Subcutaneous preadipocyte (primary cell): ENCODE measurements at places on chromosomes 2 and 18. TPM values are rescaled to one million over a fixed set of nuclear protein-coding genes. Genes with fewer than 3 reads are reported as not detected.

Gene DNER
- 0.73 and 3.1 TPM in 2 replicates for total RNA-seq

Gene CDH19
- total RNA-seq: not detected in 2 replicates

Gene TIGD1
- 5.9 and 7.0 TPM in 2 replicates for total RNA-seq

Gene NEU2
- total RNA-seq: not detected in 2 replicates

Gene FIGN
- 1.1 and 1.6 TPM in 2 replicates for total RNA-seq

Gene EFR3B
- 0.37 and 0.39 TPM in 2 replicates for total RNA-seq

Gene MALL
- 4.7 and 8.8 TPM in 2 replicates for total RNA-seq

Gene ZC3H8
- 9.4 and 12.5 TPM in 2 replicates for total RNA-seq

Gene LIMS4
- 1.5 and 3.9 TPM in 2 replicates for total RNA-seq

Gene STK39
- 14.7 and 24.0 TPM in 2 replicates for total RNA-seq

Gene PLA2R1
- total RNA-seq: 5.9 and 7.7 TPM in 2 replicates

Gene PROM2
- total RNA-seq: 0.20 and 0.37 TPM in 2 replicates

Gene SMARCAL1
- total RNA-seq: 9.6 and 17.6 TPM in 2 replicates

Gene EMILIN1
- total RNA-seq: 36.7 and 51.6 TPM in 2 replicates

Gene TPO
- total RNA-seq: not detected in 2 replicates

Gene MAPRE3
- total RNA-seq: 2.6 and 4.3 TPM in 2 replicates

Gene APOB
- under 0.01 TPM in 2 replicates for total RNA-seq

Gene RAPGEF4
- total RNA-seq: under 0.01 TPM in 1 of 2 replicates, not detected in the other

Gene EGR4
- total RNA-seq: not detected in 2 replicates

Gene PDCD1
- total RNA-seq: not detected in 2 replicates

Gene TUBA4B
- total RNA-seq: not detected in 2 replicates

Gene CHCHD5
- total RNA-seq: 8.4 and 8.8 TPM in 2 replicates

Gene ATP5MC3
- total RNA-seq: 128 and 161 TPM in 2 replicates

Gene KCNJ3
- total RNA-seq: not detected in 2 replicates

Gene RAX
- not detected in 2 replicates for total RNA-seq

Gene SOX11
- not detected in 2 replicates for total RNA-seq

Gene RPS27A
- 525 and 1,020 TPM in 2 replicates for total RNA-seq

Gene SLC11A1
- total RNA-seq: under 0.01 and 0.20 TPM in 2 replicates

Gene IAH1
- 49.5 and 62.8 TPM in 2 replicates for total RNA-seq

Gene TMEM169
- 0.37 TPM in 1 of 2 replicates, not detected in the other for total RNA-seq

Gene FSHR
- not detected in 2 replicates for total RNA-seq

Gene LYG1
- under 0.01 and 0.20 TPM in 2 replicates for total RNA-seq

Gene PTRHD1
- 16.6 and 28.3 TPM in 2 replicates for total RNA-seq

Gene ZAP70
- total RNA-seq: not detected in 2 replicates

Gene SERPINB10
- 0.20 TPM in 1 of 2 replicates, not detected in the other for total RNA-seq

Gene XDH
- 0.78 and 1.1 TPM in 2 replicates for total RNA-seq

Gene FAM124B
- not detected in 2 replicates for total RNA-seq

Gene SLC9A4
- total RNA-seq: not detected in 2 replicates

Gene DOK1
- 14.7 and 15.6 TPM in 2 replicates for total RNA-seq

Gene FNDC4
- total RNA-seq: 8.4 and 11.0 TPM in 2 replicates

Gene MYO5B
- total RNA-seq: under 0.01 TPM in 1 of 2 replicates, not detected in the other

Gene SPATA3
- not detected in 2 replicates for total RNA-seq

Gene RNF125
- 1.8 and 2.3 TPM in 2 replicates for total RNA-seq

Gene IL1F10
- total RNA-seq: not detected in 2 replicates

Gene POTEC
- total RNA-seq: not detected in 2 replicates

Gene ASB18
- total RNA-seq: not detected in 2 replicates

Gene ASTL
- total RNA-seq: not detected in 2 replicates

Gene ELOA2
- total RNA-seq: not detected in 2 replicates

Gene ZNF396
- 0.37 and 0.59 TPM in 2 replicates for total RNA-seq
